Stimulated activated CD4-positive, alpha-beta T cell treated with anti-CD3 and anti-CD28 coated beads, Interleukin-2, amount 100 ng/mL, for 24 hours (primary cell): ENCODE measurements at places on chromosomes 4 and X.

- no peak for DNase-seq
These were observed 34.0 kb upstream of the TBC1D9 start for GRCh38 chr4:140790171-140790570.

- DNase-seq = no peak
These were observed 158.7 kb upstream of the CXorf51A start for GRCh38 chrX:146973283-146973682.

DNA sequence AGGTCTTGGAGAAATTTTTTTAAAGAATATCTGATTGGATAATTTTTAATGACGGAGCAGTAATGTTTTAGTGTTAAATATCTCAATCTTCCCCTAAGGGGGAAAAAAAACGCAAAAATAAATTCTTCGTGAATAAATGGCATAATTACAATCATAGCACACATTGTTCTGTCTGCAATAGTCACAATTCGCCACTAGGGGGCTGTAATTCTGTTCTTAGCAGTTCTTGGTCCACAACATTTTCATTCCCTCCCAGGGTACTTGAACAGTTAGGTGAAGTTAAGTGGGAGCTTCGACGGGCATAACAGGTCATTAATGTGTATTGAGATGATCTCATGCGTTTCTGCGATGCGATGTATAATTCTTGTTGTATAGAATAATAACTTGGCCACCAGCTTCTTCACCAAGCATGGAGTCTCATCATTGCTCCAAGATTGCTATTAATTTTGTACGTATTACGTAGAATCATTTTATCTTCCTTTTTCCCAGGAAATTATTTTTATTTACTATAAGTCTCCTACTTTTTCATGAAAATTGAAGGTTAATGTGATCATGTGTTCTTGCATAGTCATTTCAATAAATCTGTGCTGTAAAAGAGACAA is 27.2 kb downstream of the HTR2C start:
- peak; percentile 1 for DNase-seq

DNA sequence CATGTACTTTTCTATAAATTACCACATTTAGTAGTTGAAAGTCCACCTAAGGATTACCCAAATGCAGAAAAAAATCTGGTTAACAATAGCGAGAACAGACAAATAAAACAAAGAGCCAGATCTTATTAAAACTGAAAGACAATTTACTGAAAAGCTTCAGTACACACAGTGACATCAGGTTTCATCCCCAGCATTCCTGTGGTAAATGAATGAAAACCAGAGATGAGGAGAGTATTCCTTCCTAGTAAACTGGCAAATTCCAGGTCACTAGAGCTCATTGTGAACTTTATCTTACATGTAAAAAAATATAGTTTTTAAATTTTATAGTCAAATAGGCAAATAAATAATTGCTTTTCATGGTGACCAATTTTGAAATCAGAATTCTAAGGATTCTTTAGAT is 1290.5 kb downstream of the ADGRL3 start:
- no peak for DNase-seq

GRCh38 chr4:175874306-175874705 is 62.2 kb upstream of the GPM6A start:
- no peak for DNase-seq

GRCh38 chr4:187027272-187027671 is 303.6 kb upstream of the FAT1 start:
- no peak for DNase-seq

DNA sequence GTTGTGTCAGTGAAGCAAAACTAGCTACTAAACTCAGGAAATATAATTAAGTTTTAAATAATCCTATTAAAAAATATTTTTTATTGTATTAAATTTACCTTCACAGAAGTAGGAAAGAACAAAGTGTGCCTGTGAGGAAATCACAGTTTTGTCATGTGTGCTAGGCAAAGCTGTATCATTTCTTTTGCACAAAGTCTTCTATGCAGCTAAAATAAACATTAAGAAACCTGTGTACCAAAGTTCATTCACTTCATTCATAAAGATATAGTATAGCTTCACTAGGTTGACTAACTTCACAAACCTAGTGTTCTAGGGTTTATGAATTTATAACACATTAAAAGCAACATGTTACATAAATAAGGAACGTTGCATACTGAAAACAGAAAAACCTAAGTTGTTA is 131.0 kb downstream of the PDS5A start:
- no peak for DNase-seq

GRCh38 chrX:15399962-15400391 is 15.8 kb upstream of the VEGFD start:
- DNase-seq = no peak

- peak; percentile 57 for DNase-seq
These were observed 11.8 kb upstream of the HSD17B10 start for GRCh38 chrX:53445977-53446376.

- DNase-seq = peak; percentile 67
These were observed 120.8 kb upstream of the PJA1 start for GRCh38 chrX:69285881-69286564.

- DNase-seq = no peak
These were observed 111.6 kb upstream of the CXCL13 start for GRCh38 chr4:77493829-77494551.

DNA sequence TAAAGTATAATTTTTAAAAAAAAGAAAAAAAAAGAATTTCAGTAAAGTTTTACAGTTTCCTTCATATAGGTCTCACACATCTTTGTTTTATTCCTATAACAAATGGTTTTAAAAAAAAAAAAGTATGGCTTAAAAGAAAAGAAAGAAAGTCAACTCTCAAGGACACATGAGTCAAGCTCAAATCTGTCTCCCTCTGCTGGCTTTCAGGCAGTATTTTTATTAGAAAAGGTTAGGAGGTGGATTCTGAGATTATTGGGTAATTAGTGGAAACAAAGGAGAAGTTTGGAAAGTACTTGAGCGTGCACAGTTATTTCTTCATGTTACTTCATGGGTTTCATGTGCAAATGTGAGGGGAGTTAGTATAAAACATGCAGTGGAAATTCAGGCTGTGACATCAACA is 36.6 kb upstream of the BTC start:
- no peak for DNase-seq

GRCh38 chrX:151175283-151176062 is 911 bp upstream of the GPR50 start:
- DNase-seq = no peak

DNA sequence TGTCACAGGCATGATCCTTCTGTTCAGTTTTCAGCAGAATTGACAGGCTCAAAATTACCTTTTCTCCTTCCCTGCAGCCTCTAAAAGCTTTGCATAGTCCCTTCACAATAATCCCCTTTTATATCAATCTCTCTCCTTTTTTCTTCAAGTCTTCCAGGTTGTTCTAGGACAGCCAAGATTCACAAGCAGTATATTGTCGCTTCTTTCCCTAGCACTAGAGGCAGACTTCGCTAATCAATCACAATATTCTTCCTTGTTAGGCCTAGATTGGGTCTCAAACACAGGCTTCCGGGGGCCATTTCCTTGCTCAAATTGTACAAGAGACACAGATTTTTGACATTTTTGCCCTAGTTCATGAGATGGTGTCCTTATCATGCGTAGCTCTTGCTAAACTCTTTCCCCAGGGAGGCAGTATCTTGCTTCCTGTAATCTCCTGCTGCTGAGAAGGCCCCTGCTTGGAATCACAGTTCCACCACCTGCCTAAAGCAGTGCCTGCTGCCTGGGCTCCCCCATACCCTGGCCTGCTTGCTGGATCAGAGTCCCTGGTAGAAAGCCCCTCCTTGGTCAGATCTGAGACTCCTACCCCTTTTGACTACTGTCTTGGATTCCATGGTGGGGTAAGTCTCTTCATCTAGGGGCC is 57.3 kb downstream of the DMP1 start:
- DNase-seq = no peak

DNA sequence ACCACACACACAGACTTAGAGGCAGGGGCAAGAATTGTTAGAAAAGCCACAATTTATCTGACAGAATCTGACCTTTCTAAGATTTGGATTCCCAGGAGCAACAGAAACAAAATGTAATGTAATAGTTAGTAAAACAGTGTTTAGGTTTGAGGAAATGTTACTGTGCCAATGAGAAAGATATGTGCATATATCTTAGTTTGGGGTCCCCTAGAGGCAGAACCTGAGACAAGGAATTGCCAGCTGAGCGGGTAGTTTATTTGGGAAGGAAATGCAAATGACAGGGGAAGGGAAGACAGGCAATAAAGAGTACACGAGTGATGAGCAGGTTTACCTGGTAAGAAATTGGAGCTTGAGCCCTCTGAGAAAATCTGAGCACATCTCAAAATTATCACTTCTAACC is 31.3 kb upstream of the DDX53 start:
- DNase-seq = no peak

- no peak for DNase-seq
These were observed 1214.9 kb upstream of the IGFBP7 start for GRCh38 chr4:58325070-58325469.

GRCh38 chr4:151874328-151874727 is 113.5 kb upstream of the GATB start:
- DNase-seq = no peak

DNA sequence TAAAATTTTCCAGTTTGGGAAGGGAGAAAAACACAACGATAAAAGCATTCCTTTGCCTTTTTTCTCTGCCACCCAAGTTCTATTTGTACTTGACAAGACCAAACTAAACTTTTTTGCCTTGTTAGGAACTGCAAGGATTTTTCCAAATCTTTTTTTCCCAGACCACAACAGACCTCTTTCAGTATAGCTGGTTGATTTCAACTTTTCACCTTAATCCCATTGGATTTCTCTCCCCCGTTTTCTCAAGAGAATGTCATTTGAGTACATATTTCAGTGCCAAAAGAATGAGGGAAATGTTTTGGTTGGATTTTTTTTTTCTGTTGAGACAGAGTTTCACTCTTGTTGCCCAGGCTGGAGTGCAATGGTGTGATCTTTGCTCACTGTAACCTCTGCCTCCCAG is 18.5 kb upstream of the SGMS2 start:
- DNase-seq = no peak

DNA sequence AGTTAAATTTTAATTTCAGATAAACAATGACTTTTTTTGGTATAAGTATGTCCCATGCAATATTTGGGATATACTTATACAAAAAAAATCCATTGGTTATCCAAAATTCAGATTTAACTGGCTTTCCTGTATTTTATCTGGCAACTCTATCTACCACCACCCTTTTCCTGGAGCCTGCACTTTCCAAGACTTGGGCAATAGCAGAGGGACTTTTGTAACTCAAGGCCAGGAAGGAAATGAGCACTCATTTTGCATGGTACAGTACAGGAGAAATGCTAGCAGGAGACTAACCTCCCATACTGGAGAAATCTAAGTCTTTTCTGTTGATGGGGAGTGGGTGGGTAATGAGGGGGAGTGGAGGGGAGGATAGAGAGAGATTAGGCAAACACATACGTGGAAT is 37.7 kb upstream of the PLAC1 start:
- DNase-seq = no peak

DNA sequence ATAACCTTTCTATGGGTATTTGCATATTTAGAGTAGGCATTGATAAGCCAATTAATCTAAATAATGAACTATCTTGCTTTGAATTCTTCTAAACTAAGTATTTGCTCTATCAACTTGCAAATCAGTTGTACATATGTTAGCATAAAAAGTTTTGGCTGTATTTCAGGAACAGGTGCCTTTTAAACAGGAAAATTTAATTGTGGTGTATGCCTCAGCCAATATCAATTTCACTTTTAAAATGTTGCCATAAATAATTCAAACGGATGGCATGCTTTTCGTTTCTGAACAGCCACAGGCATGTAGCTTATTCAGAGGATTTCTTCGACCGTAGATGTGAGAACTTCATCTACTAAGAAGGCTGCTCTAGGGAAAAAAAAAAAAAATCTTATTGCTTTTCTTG is 99.9 kb downstream of the DCLK2 start:
- DNase-seq = no peak

DNA sequence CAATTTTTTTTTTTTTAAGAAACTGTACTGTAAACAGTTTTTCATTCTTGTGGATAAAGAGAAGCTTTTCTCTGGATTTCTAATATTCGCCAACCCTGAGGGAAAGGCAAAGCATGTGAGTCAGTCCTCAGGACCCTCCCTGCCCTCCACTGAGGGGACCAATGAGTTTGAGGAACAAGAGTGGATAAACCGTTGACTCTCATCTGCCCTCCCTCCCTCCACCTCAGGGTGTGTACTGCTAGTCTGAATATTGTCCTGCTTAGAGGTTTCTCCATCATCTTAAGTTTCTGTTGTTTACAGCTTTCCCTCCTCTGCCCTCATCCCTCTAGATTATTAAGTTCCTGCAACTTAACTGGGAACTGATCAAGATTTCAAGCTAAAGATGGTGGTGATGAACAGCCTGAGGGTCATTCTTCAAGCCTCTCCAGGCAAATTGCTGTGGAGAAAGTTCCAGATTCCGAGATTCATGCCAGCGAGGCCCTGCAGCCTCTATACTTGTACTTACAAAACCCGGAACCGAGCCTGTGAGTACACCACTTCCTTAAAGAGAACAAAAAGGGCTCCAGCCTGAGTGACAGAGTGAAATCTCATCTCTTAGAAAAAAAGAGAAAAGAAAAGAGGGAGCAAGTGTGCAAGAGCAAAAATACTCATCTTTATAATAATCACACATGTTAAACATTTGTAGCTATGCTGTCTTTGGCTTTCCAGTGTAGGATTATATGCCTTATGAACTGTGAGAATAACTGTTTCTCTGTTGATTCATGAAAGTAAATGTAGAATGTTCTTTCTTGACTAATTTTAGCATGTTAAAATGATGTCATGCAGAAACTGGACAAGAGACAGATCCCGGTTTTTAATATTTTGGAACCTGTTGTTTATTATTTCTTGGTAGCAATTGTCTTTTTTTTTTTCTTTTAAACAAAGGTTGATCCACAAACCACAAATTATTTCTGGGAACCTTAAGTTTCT is 11.9 kb downstream of the CA5B start:
- no peak for DNase-seq

- no peak for DNase-seq
These were observed 34.6 kb upstream of the WDR1 start for GRCh38 chr4:10151182-10151581.

- no peak for DNase-seq
These were observed 8.4 kb downstream of the ANK2 start for GRCh38 chr4:113057891-113058290.
